ENCODE measurements at places on chromosomes 12 and 14.
A peak's percentile ranks its signal among the peaks of the same experiment; 100 is the strongest.

- DNase-seq = no peak
These were observed 2.4 kb downstream of the KLHDC2 start for GRCh38 chr14:49770212-49770817.

DNA sequence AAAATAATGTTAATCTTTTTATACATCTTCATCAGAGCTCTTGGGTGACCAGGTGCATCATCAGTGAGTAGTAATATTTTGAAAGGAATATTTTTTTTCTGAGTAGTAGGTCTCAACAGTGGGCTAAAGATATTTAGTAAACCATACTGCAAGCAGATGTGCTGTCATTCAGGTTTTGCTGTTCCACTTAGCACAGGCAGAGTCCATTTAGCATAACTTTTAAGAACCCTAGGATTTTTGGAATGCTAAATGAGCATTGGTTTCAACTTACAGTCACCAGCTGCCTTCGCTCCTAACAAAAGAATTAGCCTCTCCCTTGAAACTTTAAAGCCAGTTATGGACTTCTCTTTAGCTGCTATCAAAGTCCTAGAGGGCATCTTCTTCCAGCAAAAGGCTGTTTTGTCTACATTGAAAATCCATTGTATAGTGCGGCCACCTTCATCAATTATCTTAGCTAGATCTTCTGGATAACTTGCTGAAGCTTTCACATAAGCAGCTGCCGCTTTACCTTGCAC is 24.6 kb downstream of the RIMKLB start:
- no peak for DNase-seq

DNA sequence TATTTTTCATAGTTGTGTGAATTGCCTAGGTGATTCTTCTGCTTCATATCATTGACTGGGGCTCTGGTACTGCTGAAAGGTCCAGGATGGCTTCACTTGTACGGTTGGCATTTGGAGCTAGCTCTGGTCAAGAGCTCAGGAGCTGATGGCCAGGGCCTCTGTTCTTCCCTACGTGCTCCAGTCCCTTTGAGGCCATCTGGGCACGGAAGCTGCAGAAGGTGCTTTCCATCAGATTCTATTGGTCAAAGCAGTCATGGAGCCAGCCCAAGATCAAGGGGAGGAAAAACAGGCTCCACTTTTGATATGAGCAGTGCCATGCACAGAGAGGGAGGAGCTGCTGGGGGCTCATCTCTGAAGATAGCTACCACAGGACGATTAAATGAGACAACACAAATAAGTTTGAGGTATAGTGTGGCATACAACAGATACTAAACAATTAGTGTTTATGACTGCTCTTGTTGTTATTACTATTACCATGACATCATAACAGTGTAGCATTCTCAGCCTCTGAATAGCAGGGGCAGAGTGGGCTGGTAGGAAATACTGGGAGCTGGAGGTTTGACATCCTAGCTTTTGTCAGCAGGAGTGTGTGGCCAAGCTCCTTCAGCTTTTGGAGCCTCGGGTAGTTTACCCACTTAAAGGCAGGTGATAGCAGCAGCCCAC is 10.4 kb downstream of the KRT83 start:
- no peak for DNase-seq

- no peak for DNase-seq
These were observed 9.1 kb upstream of the GLT1D1 start for GRCh38 chr12:128844031-128844635.

DNA sequence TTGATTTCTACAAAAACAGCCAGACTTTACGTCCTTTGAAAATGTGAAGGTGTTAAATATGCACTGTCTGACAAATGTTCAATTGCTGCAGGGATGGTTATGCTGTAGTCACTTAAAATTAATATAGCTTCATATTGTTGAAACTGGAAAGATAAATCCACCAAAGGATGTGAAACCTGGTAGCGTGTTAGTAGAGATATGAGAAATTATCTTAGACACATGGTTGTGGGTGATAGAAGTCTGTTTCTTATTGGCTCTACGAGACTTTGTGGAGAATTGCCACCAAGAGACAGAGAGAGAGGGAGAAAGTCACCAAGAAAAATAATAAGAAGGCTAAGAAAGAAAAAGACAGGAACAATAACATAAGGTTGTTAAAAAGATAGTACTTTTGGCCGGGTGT is 2.6 kb upstream of the CAPRIN2 start:
- no peak for DNase-seq

- no peak for DNase-seq
These were observed 79.0 kb downstream of the MOK start for GRCh38 chr14:102225936-102226335.

GRCh38 chr14:85413836-85414526 is 116.0 kb upstream of the FLRT2 start:
- no peak for DNase-seq

GRCh38 chr14:36863271-36863670 is 201.6 kb downstream of the PAX9 start:
- DNase-seq = no peak

- no peak for DNase-seq
These were observed 178.2 kb downstream of the PIK3C2G start for GRCh38 chr12:18439541-18439940.

DNA sequence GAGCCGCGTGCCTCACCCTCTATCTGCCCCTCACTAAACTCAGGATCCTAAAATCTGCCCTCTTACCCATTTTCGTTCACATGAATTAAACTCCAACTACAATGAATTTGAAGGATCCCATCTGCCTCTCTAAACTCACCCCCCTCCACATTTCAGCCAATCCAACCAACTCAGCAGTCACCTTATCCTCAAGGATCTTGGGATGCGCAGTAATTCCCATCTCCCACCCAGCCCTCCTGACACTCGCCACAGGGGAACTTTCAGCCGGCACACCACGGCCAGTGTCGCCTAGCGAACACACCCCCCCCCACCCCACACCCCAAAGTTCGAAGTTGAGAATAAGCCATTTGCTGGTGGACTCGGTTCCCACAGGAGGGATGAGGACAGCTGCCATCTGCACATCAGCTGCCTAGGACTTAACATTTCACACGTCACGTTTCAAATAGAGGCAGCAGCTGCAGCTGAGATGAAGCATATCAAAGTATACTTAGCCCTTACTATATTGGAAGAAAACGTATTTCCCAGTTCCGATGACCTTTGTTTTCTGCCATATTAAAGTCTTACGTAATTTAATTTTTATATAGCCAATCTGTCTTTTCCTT is 8.7 kb upstream of the SELPLG start:
- DNase-seq = no peak

GRCh38 chr12:89370850-89371249 is 18.5 kb upstream of the DUSP6 start:
- DNase-seq = no peak

- DNase-seq = no peak
These were observed 9.4 kb upstream of the PTGR2 start for GRCh38 chr14:73842201-73842600.

GRCh38 chr14:34710744-34711143 is 3.6 kb downstream of the CFL2 start:
- DNase-seq = no peak

DNA sequence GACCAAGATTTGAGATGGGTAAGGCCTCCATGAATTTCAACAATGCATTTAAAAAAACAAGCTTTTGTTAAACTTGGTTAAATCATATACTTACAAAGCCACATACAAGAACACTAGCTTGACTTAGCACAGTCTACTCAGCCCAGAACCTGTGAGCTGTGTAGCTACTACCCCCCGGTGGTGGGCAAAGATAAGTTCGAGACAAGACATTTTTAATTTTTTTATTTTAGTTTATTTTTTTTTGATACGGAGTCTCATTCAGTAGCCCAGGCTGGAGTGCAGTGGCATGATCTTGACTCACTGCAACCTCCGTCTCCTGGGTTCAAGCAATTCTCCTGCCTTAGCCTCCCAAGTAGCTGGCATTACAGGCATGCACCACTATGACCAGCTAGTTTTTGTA is 3.7 kb upstream of the NECAP1 start:
- DNase-seq = peak; percentile 81

DNA sequence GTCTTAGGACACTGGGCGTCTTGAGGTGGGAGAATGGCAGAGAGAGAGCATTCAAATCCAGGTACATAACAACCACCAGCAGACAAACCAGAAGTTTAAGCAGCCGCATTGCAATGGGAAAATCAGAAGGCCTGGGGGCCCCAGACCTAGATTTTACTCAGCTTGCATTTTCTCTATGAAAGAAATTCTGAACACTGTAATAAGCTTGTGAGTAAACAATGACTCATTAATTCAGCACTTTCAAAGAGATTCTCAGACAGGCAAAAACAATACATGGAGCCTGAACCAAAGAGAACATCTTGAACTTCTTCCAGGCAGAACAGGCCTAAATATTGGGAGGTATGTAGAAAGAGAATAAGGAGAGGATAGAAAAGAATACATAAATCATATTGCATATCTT is 69.8 kb upstream of the IFNG-AS1 start:
- DNase-seq = no peak

- DNase-seq = no peak
These were observed 9.6 kb upstream of the AKAP6 start for GRCh38 chr14:32319368-32320049.

GRCh38 chr12:92506460-92506859 is 196.3 kb upstream of the PLEKHG7 start:
- DNase-seq = no peak

GRCh38 chr12:7959278-7959677 is 23.3 kb upstream of the SLC2A3 start:
- no peak for DNase-seq

- no peak for DNase-seq
These were observed 997.9 kb upstream of the FLRT2 start for GRCh38 chr14:84532016-84532415.

- DNase-seq = no peak
These were observed 142.0 kb upstream of the FSCB start for GRCh38 chr14:44649061-44649460.

GRCh38 chr12:24864796-24865125 is 84.1 kb downstream of the BCAT1 start:
- DNase-seq = no peak

- DNase-seq = no peak
These were observed 187.1 kb downstream of the PIWIL1 start for GRCh38 chr12:130524759-130525158.

GRCh38 chr14:89194376-89194775 is 222.7 kb downstream of the FOXN3 start:
- no peak for DNase-seq

DNA sequence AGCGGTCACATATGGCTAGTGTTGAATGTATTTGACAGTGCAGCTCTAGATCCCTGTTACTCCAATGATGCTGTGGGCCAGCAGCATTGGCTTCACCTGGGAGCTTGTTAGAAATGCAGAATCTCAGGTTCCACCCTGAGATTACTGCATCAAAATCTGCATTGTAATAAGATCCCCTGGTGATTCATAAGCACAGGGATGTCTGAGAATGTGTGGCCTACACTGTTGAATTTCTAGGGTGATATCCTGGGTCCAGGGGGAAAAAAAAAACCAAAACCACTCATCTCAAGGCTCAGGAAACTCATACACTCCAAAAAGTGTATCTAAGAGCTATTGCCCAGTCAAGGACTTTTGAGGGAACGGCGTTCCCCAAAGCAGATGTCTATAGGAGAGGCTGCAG is 196.8 kb downstream of the PPM1H start:
- no peak for DNase-seq

DNA sequence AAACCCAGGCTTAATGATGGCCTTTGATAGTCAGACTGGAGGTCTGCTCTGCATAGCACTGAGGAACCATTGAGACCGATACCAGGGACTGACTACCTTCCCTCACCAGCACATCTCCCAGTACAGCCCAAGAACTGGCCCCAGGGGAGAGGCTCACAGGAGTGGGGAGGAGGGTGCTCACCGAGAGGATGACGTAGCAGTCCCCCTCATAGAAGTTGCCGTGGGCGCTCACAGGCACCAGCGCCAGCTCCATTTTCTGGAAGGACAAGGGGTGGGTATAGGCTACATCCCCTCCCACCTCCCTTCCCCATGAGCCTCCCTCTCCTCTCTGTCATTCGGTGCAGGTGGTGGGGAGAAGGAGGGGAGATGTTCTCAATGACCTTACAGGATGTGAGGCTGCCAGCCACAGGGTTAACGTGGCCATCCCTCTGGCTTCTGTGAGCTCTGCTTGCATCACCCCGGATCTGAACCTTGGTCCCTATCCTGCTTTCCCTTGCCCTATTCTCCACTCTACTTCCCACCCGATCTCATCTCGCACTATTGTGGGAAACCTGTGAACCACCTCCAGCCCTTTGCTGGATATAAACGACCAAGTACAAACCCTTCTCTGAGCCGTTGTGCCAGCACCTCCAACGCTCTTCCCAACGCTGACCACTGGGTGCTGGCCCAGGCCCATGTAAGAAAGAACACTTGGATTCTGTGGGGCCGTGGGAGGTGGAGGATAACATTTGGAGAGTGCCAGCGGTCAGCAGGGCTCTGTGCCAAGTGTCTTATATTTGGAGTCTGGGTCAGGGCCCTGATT is 4.4 kb downstream of the AVIL start:
- DNase-seq = no peak

- DNase-seq = peak; percentile 69
These were observed 11.7 kb downstream of the HDAC7 start for GRCh38 chr12:47808050-47808449.

DNA sequence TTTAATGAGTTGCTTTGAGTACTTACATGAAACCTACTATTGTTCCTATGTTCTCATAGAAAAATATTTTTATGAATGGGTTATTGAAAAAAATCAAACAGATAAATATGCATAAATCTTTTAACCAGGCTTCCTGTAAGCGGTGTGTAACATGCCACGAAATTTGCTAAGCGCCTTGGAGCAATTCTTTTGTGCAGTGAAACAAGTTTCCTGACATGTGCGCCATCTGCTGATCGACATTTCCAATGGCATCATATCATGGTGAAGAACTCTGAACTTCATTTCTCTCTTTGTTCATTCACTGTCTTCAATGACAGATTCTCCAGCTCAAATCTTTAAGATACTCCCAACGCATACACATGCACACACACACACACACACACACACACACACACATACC is 145.6 kb upstream of the NAV3 start:
- DNase-seq = no peak

- no peak for DNase-seq
These were observed 45.8 kb downstream of the NINJ2 start for GRCh38 chr12:617304-617915.

- no peak for DNase-seq
These were observed 160.0 kb upstream of the SOX5 start for GRCh38 chr12:24109381-24110039.

- no peak for DNase-seq
These were observed 28.7 kb upstream of the LRP1-AS start for GRCh38 chr12:57176139-57176477.

GRCh38 chr12:46627686-46628085 is 198.1 kb downstream of the SLC38A4 start:
- no peak for DNase-seq

- DNase-seq = peak; percentile 37
These were observed at the start of gene INF2 for GRCh38 chr14:104689109-104689880. INF2 (plus strand) TSS chr14:104689618; CDS start chr14:104701366, 11,748 bp downstream.

DNA sequence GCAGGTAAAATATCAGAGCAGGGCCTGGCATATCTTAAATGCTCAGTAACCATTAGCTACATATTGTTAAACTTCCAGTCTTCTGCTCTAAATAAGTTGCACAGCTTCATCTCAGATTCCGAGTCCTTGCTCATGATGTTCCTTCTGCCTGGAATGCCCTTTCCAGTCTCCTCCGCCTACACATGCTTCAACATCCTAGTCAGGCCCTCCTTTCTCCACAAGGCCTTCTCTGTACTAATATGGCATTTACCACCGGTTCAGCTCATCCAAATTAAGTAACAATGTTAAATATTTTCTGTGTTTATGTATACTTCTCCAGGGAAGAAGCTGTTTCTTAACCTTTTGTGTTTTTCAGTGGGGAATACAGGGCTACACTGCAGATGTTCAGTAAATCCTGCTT is 8.5 kb downstream of the DHH start:
- no peak for DNase-seq

- DNase-seq = no peak
These were observed 3.8 kb downstream of the RPS29 start for GRCh38 chr14:49582113-49582977.
